ENCODE measurements at places on chromosomes 3 and 15.

GRCh38 chr15:40334941-40335795 lies 5.6 kb downstream of the CCDC9B start:
- DNase-seq = peak; percentile 79

DNA sequence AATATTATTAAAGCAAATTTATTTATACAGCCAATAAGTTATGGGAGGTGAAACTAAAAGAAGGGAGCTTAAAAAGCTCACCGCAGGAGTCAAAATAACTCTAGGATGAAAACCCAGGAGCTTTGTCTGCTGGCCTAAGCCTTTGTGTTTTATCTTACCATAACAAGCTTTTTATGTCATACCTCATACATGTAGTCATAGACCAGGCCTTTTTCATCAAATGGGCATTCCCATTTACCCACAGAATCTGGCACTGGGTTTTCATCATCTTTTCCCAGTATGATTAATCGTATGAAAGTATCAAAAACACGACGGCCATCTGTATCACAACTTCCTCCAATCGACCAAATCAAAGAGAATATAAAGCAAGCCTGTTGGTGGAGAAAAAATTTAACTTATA lies 122.8 kb downstream of the DNAH12 start:
- no peak for DNase-seq

- DNase-seq = peak; percentile 71
Observed at GRCh38 chr3:45832699-45833098, 9.2 kb downstream of the LZTFL1 start.

DNA sequence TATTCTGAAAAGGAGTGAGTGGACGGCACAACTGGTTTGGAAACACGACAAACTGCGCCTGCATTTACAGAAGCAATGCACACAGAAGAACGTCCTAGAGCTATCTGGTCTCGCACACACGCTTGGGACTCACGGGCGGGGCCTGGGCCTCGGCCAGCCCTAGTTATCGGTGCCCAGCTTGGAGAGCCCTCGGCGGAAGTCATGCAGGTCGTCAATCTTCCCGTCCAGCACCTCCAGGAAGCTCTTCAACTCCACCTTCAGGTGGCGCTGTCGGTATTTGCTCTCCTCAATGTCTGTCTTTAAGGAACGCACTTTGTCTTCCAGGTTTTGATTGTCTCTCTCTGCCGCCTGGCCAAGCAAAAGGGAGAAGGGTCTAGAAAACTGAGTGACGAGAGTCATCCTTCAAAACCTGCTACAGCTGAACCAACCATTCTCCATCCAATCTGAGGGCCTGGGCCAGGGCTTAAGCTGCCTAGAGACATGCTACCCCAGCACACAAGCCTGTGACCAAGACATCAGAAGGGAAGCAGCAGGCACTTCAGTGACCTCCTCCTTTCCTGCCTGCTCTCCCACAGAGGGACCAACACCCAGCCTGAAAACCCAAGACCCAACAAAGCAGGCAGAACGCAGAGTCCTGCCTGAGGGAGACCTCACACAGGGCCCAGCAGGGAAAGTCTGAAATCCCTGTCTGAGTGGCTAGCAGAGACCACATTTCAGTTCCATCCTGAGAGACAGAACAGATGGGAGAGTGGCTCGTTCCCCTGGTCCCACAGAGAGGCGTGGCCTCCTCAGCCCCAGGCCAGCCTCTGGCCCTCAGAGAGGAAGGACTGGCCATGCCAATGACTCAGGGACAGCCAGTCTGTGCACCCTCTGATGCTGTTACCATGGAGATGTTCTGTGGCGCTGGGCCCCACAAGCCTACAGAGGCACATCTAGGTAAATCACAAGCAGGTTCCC lies 40.4 kb downstream of the WHAMM start:
- peak; percentile 91 for DNase-seq

DNA sequence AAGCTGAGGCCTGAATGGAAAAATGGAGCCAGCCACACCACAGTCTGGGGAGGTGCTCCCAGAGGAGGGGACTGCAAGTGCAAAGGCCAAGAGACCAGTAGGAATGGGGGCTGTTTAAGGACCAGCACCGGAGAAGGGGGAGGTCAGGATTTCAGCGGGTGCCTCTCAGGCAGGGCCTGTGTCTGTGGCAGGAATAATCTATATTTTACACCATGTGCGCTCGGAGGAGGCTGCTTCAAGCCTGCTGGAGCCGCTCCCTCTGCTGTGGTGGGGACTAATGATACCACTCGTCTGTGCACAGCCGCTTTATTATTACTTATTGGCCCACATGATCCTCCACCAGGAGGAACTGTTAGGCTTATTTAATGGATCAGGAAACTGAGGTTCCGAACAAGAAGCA lies 45.3 kb downstream of the TPRA1 start:
- no peak for DNase-seq

DNA sequence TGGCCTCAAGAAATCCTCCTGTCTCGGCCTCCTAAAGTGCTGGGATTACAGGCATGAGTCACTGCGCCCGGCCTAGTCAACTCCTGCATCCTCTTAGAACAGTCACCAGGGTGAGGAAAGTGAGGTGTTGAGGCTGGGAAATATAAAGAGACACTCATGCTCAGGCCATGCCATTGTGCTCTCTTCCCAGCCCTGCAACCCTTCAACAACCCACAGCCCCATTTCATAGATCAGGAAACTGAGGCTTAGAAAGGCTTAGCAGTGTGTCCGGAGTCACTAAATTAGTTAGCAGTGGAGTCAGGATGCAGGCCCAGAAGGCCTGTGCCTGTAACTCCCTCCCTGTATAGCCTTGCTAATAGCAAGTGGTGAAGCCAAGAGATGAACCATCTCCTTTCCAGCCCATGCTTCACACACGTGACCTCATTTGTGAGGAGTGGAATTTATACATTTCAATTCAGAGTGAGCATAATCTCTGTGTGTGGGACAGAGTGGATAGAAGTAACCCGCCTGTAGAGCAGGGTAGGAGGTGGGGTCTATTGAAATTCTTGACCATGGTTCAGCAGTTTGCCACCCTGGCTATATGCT lies 51.7 kb upstream of the USP3 start:
- no peak for DNase-seq

DNA sequence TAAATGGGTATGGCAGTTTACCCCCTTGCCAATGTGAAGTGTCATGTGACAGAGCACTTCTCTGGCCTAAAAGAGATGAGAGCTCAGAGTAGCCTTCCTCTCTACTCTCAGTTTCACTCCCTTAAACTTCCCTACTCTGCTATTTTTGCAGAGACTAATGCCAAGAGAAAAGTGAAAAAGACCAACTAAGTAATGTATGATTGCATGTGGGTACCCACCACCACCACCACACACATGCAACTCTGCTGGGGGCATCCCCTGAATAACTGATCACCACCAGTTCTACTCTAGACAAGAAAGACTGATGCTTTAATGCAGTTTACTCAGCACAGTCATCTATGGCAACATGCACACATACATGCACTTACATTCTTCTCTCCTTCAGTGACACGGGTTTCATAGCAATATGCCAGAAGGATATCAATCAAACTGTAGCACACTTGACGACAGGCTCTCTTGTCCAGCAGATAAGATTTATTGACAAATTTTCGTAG lies 31.3 kb downstream of the SHQ1 start:
- no peak for DNase-seq

- DNase-seq = no peak
Observed at GRCh38 chr3:69941037-69941436, 58.5 kb upstream of the SAMMSON start.

GRCh38 chr3:89571707-89572106 lies 464.3 kb downstream of the EPHA3 start:
- DNase-seq = no peak

DNA sequence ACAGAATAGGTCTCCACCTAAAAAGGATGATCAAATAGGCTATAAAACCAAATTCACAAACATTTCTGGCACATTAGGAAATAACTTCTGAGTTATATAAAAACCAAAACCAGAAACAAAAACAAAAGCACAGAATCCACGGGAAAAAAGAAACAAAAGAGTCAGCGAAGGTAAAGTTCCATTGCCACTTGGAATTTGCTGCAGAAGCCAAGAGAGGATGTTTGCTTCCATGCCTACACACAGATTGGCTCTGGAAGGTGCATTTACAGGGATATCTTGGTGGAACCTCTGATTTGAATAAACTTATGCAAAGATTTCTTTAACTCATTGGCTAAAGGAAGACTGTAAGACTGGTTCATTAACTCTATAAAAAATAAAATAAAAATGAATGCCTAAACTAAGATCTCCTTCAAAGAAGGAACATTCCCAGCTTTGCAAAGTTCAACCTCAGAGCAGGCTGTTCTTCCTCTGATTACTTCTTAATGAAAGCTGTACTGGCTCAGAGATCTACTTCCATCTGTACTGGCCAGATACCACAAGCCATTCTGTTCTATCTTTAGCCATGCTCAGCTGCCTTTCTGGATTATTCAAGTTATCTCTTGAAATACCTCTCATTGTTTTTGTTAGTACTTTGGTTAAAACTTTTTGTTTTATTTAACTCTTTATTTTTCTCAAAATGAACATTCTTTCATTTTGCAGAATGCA lies 537.5 kb upstream of the CCDC54 start:
- no peak for DNase-seq

GRCh38 chr3:63278171-63279004 lies at the start of gene SYNPR:
Gene SYNPR, plus strand, starts transcription at chr3:63278308.
- DNase-seq = no peak

DNA sequence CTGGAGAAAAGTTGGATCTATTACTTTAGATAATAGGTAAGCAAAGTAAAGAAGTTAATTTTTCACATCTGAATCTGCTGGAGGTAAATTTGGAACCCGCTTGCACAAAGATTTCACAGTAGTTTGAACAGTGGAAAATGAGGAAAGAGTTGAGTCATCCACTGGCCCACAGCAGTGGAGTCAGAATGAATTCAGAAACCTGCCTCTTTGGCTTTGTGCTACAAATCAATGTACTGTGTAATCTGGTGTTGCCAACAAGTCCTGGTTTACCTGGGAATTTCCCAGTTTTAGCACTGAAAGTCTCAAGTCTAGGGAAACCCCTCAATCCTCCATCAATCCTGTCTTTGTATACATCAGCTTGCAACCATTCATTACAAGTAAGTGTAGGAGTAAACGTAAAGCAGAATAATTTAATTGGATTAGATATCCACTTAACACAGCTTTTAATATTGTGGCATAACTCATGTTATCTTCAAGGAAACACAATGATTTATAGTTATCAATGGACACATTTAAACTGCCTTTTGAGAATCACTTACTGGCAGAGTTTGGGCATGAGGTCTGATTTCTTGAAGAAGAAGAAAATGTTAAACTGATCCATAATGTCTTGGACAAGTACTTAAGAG lies 100.6 kb downstream of the DCLK3 start:
- DNase-seq = no peak

DNA sequence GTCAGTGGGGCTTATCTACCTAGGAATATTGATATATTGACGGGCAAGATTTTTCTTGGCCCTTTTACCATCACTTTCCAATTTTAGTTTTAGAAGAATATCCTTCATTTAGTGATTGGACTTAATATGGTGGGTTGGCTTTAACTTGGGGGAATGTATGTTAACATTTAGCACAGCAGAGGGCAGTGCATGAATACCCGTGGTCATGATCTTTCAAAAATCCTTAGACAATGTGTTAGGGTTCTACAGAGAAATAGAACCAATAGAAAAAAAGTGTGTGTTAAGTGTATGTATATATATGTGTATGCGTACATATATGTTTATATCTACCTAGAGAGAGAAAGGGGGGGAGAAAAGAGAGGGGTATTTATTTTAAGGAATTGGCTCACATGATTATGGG lies 36.9 kb downstream of the GPR171 start:
- DNase-seq = no peak
